ENCODE measurements at places on chromosomes 6 and 20. TPM values are rescaled to one million over a fixed set of nuclear protein-coding genes. Genes with fewer than 3 reads are reported as not detected.

The C20orf141 gene
- not detected for total RNA-seq

The WFDC12 gene
- total RNA-seq, result not detected

The CCN6 gene
- total RNA-seq, result not detected

The CTCFL gene
- total RNA-seq, result not detected

The SHLD1 gene
- total RNA-seq, result 2.6 TPM

The POPDC3 gene
- total RNA-seq, result not detected

The CTNNBL1 gene
- 35.8 TPM for total RNA-seq

The PAX1 gene
- not detected for total RNA-seq

The COL19A1 gene
- not detected for total RNA-seq

The TAGAP gene
- total RNA-seq, result not detected

The MTO1 gene
- 28.8 TPM for total RNA-seq

The GPLD1 gene
- total RNA-seq, result 0.17 TPM

The CDH4 gene
- total RNA-seq, result 0.17 TPM

The OXT gene
- total RNA-seq, result not detected

The ADRM1 gene
- total RNA-seq, result 130 TPM

The BMP2 gene
- 23.1 TPM for total RNA-seq

The HSPA12B gene
- total RNA-seq, result 16.7 TPM
